Tibial artery (tissue), 4 donors: ENCODE measurements at places on chromosomes 12 and 14.

- no peak for DNase-seq
Observed at GRCh38 chr12:96197503-96198272, 3.5 kb downstream of the ELK3 start.

- DNase-seq = no peak
Observed at GRCh38 chr12:22729431-22729956, 104.5 kb downstream of the ETNK1 start.

- no peak for DNase-seq
Observed at GRCh38 chr14:72547999-72548398, 345.9 kb downstream of the DPF3 start.

DNA sequence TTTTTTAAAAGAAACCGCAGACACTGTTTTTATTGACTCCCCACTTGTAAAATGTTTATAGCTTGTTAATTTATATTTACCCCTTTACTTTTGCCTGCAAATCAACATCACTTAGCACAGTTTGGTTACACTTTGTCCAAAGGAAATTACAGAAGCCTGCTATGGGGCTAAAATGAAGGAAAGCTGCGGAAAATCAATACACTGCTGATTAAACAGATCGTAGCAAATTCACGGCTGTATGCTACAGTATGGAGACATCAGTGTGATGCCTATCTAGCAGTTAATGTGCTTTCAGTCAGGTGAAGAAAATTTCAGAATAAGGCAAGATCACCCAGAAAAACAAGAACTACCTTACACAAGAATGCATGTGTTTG lies 110.0 kb downstream of the FOXG1 start:
- DNase-seq = no peak

- no peak for DNase-seq
Observed at GRCh38 chr12:44653861-44654527, 222.1 kb downstream of the NELL2 start.
